EH (cell line): ENCODE measurements at places on chromosomes 2 and 18.

DNA sequence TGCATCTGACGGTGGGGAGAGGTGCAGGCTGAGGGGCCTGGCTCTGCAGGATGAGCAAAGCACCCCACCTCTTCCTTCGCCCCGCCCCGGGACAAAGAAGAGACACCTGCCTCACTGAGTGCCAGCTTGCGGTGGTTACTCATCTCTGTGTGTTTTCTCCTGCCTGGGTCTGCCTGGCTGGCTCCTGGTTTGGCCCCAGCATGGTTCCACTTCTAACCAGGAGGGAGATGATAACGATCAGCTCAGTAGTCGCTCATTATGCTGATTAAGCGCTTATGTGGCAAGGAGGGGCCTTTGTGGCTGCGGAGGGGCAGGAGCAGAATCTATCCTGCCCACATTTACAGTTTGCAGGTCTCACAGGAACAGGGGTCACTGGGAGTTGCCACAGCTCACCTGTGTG, 68.7 kb upstream of the EDAR start:
- DNase-seq: no peak

DNA sequence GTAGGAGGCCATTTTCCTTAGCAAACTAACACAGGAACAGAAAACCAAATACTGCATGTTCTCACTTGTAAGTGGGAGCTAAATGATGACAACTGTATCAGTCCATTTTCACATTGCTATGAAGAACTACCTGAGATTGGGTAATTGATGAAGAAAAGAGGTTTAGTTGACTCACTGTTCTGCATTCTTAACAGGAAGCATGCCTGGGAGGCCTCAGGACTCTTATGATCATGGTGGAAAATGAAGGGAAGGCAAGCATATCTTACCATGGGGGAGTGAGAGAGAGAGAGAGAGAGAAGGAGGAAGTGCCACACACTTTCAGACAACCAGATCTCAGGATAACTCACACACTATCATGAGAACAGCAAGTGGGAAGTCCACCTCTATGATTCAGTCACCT, 105.3 kb downstream of the PARD3B start:
- DNase-seq: no peak

- DNase-seq: no peak
These were observed 42.4 kb downstream of the ADCY3 start for GRCh38 chr2:24877646-24878045.

DNA sequence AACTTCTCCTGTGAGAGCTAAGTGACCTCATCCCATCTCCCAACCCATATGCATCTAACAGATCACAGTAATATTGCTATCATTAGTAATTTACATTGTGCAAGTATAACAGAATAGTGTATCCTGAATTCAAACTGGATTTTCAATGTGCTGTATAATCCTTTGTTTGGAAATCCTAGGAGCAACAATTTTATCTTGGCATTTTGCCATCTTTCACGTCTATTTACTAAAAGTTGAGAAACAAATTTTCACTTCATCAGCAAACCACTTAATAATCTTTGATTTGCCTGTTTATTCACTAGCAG, 3.8 kb downstream of the HNRNPLL start:
- DNase-seq: peak; percentile 27

- DNase-seq: no peak
These were observed 156.2 kb downstream of the WDSUB1 start for GRCh38 chr2:159130302-159130701.

GRCh38 chr2:71548646-71549425, 95.5 kb downstream of the DYSF start:
- DNase-seq: peak; percentile 65

DNA sequence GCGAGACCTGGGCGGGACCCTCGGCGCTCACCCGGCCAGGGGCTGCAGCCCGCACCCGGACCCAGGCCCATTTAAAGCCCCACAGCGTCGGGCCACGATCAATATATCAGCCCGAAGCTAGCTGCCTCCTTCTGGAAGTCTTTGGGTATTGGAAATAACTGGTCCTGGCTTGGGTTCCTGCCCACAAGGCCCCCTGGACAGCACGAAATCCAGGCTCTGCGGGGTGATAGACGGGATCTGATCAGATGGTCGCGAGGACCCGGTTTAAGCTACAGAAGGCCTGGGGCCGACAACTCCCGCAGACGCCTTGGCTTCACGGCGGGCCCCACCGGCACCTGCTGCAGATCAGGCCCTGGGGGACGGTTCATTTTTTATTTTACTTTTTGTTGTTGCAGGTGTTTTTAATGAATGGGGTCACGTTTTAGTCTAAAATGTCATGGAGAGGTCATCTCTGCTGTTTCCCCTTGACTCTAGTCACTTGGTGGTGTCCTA, 362 bp upstream of the PSTPIP2 start:
- no peak for DNase-seq

GRCh38 chr2:174595116-174595809, 2.3 kb downstream of the WIPF1 start:
- no peak for DNase-seq

GRCh38 chr18:30234755-30235154, 807.8 kb downstream of the DSC3 start:
- no peak for DNase-seq

DNA sequence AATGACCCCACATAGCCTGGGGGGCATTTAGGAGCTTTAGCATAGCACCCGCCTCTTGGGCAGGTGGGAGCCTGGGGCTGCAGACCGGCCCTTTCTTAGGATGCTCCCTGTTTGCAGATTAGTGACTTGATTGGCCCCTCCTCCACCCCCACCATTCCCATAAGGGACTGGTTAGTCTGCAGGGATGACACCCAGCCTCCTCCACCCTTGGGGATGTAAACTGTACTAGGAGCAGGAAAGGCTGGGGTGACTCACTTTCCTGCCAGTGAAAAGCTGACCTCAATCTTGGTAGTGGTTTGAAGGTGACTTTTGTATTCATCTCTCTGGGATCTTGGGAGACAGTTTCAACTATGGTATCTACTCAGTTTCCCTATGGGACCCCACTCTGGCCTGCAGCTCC, 24.2 kb downstream of the CTIF start:
- DNase-seq: peak; percentile 95

DNA sequence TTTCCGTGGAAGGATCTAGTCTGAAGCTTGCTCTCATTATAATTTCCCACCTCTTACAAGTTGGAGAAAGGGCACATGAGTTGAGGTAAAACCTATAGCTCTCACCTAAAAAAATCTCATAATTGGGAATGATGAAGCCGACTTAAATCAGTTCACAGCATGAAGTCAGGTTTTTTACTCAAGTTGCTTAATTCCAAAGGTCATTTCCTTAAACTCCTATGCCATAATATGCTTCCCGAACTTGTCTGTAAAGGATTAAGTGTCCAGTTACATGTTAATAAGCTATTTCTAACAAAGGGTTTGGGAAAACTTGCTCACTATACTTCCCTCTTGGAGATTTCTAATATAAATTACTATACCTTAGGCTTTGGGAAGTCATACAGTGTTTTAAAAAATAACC, 481.2 kb downstream of the NUP35 start:
- no peak for DNase-seq

DNA sequence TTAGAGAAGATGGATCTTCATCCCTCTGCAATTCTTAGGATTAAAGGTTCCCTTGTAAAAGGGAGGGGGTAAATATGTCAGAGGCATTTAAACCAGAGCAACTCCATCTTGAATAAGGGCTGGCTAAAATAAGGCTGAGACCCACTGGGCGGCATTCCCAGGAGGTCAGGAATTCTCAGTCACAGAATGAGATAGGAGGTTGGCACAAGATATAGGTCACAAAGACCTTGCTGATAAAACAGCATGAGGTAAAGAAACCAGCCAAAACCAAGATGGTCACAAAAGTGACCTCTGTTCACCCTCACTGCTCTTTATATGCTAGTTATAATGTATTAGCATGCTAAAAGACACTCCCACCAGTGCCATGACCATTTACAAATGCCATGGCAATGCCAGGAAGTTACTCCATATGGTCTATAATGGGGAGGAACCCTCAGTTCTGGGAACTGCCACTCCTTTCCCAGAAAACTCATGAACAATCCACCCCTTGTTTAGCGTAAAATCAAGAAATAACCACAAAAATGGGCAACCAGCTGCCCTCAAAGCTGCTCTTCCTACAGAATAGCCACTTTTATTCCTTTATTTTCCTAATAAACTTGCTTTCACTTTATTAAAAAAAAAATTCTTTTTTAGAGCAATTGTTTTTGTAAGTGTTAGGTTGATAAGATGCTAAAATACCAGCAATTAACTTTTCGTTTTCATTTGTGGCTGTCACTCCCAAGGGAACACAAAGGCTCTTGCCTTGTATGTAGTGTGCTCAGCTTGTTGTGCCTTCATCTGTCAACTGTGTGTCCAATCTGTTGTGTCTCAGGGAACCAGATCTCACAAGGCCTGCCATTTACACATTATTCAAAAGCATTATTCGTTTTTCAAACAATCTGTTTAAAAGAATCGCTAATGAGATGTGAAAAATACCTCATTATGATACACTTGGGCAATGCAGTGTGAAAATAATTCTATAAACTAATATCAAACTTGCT, 205.2 kb upstream of the RGPD4 start:
- DNase-seq: no peak

DNA sequence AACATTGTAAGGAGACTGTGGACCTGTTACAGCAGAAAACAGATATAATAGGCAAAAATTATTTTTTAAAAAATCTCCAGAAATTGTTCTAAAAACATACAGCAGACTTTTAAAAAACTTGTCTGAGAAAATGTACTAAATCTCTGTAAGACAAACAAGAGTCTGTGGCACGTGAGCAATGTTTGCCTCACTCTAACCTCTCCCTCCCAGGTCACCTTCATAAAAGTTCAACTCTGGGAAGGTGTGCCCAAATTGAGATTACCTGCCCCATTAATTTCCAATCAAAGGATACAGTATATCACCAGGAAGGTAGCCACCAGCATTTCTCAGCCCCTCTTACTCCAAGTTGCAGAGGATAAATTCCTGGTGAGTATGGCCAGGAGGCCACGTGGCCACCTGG, 992.7 kb downstream of the TMEM182 start:
- no peak for DNase-seq

GRCh38 chr2:46164529-46165301, 132.5 kb upstream of the EPAS1 start:
- peak; percentile 100 for DNase-seq

DNA sequence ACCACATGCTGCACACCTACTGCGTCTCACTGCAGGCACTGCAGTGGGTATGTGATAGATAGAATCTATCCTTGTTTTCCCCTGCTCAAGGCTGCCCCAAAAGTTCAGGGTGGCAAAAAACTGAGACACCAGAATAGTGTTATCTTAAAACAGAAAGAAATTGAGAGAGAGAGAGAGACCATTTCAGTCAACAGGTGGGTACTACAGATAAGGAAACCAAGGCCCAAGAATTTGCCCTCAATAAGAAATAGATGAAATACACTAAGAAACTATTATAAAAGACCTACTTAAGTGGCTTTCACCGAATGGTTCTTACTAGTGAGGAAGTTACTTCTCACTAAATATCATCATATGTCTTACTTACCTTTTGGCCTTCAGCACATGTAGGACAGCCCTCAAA, 27.9 kb downstream of the EPG5 start:
- DNase-seq: no peak

DNA sequence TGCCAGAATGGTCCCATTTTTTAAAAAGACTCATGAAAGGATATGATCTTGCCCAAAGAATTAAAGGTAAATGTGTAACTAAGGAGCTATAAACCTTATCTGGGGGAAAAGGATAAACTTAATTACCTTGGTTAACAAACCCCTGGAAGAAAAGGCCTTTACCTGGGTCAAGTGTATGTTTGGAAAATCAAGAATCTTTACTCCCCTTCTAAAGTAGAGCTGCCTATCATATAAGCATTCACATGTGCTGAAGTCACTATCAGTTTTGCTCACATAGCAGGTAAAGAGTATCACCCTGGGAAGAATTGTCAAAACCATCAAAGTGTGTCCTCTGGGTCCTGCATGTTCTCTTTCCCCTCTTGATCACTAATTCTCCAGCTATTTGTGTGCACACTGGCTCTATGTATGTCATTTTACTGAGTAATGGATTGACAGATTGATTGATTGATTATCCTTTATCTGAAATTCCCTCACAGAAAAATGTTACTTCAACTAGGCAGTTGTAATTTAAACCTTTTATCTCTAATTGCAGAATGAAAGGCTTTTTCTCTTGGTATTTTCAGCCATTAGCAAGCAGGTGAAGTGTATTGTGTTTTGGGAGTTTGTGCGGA, 199.4 kb downstream of the NOL4 start:
- no peak for DNase-seq

GRCh38 chr2:46461011-46461674, 18.2 kb upstream of the TMEM247 start:
- peak; percentile 68 for DNase-seq

DNA sequence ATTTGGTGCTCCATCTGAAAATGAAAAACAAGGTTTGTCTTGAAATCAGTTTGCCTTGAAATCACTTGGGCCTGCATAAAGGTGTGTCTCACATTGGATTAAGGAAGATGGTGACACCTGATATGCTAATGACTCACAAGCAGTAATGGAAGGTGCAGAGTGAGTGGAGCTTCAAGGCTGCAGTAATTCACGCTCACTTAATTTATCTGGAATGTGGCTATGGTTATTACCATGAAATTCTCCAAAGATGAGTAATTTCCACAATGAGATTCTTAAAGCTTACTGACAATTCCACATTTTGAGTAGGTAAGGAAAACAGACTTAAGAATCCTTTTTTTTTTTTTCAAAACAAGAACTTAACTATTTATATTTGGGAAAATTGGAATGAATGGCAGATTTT, 156.8 kb downstream of the PAX3 start:
- DNase-seq: peak; percentile 44

- no peak for DNase-seq
These were observed 243.9 kb downstream of the NR4A2 start for GRCh38 chr2:156088587-156088986.

- DNase-seq: no peak
These were observed 201.7 kb upstream of the HS6ST1 start for GRCh38 chr2:128520340-128520739.

DNA sequence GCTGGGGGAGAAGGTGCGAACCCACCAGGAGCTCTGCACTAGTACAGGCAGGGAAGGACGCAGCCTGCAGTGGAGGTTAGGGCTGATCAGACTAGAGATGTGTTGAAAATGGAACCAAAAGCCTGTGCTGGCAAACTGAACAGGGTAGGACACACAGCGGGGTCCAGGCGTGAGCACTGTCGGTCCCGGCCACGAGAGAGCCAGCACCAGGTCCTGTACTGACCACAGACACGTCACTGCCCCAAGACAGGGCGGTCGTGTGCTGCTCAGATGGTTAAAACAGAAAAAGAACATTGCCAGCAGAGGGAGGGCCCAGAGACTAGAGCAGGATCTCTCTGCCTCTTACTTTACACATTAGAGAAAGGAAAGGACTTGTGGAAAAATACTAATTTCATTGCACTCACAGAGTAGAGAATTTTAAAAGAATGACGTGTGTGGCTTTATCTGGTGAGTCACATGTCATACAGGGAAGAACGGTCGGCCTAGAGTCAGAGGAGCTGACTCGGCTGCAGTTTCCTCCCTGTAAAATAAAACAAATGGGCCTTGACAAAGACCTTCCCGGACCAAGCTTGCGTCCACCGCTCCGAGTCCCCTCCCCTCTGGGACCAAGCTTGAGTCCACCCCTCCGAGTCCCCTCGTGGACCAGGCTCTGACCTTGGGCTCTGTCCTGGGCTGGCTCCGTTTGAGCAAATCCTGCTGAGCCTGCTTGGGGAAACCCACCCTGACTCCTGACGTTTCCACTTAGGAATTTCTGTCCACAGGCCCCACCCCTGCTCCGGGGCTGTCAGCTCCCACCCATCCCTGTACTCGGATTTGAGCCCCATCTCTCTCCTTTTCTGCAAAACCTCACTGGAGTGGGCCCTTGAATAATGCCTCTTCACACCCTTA, 16.7 kb upstream of the ADI1 start:
- peak; percentile 96 for DNase-seq

GRCh38 chr2:136057023-136057801, 60.7 kb downstream of the CXCR4 start:
- no peak for DNase-seq
